Activated CD8-positive, alpha-beta T cell treated with anti-CD3 and anti-CD28 coated beads for 36 hours (primary cell): ENCODE measurements at places on chromosomes 6 and 20. TPM values are rescaled to one million over a fixed set of nuclear protein-coding genes. Genes with fewer than 3 reads are reported as not detected.
A peak's percentile ranks its signal among the peaks of the same experiment; 100 is the strongest.

GRCh38 chr6:17086469-17086868 is 15.4 kb upstream of the STMND1 start:
- DNase-seq = peak; percentile 39

DNA sequence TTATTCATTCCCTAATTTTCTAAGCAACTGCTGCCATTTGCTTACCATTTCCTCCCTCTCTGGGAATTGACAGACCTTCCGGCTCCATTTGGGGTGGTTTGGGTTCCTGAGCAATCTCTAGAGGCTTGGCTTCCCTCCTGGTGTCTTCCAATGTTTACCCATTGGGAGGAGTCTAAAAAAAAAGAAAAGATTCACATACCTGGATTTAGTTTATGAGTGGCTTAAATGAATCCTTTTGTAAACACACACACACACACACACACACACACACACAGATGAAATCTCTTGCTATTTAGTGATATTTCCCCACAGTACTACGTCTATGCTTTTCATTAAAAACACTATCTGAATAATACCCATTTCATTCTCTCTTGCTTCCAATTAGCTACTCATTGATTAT is 48.3 kb upstream of the TRAF3IP2 start:
- DNase-seq = no peak

- no peak for DNase-seq
Measured at GRCh38 chr6:30578051-30578450, 6.8 kb downstream of the ABCF1 start.

DNA sequence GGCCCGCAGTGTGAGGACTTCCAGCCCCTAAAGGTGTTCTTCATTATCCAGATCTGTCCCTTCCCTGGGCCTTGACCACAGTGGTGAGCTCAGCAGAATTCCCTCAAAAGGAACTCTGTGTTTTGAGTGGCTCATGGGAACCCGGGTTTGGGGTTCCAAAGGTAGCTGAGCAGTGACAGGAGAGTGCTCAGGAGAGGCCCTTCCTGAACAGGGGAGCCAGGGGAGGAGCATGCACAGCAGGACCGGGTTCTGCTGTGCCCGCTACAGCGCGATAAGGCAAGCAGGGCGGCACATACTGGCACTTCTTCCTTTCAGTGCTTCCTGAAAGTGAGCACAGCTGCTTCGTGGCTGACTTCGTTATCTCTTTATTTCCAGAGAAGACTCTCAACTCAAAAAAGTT is 88.3 kb downstream of the SSR1 start:
- DNase-seq = no peak

GRCh38 chr20:44231713-44232468 is 15.2 kb upstream of the GDAP1L1 start:
- DNase-seq = no peak

Gene SRSF12
- total RNA-seq = 0.83 TPM

Gene PDYN
- total RNA-seq = not detected
